ENCODE measurements at places on chromosomes 16 and 17.

DNA sequence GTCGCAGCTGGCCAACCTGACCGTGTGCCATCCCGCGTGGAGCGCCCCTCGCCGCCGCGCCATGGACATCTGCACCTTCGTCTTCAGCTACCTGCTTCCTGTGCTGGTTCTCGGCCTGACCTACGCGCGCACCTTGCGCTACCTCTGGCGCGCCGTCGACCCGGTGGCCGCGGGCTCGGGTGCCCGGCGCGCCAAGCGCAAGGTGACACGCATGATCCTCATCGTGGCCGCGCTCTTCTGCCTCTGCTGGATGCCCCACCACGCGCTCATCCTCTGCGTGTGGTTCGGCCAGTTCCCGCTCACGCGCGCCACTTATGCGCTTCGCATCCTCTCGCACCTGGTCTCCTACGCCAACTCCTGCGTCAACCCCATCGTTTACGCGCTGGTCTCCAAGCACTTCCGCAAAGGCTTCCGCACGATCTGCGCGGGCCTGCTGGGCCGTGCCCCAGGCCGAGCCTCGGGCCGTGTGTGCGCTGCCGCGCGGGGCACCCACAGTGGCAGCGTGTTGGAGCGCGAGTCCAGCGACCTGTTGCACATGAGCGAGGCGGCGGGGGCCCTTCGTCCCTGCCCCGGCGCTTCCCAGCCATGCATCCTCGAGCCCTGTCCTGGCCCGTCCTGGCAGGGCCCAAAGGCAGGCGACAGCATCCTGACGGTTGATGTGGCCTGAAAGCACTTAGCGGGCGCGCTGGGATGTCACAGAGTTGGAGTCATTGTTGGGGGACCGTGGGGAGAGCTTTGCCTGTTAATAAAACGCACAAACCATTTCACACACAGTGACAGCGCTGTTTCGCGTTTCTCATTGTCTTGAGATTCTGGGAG, 2.0 kb upstream of the ZACN start:
- DNase-seq: peak; percentile 82

- no peak for DNase-seq
Measured at GRCh38 chr17:52120465-52120864, 38.0 kb downstream of the CA10 start.

- no peak for DNase-seq
Measured at GRCh38 chr17:8940866-8941471, 24.5 kb downstream of the PIK3R5 start.

GRCh38 chr16:11689031-11689840, 21.0 kb downstream of the SNN start:
- DNase-seq: peak; percentile 82

GRCh38 chr16:11615748-11616447, 29.2 kb upstream of the LITAF start:
- DNase-seq: no peak

- no peak for DNase-seq
Measured at GRCh38 chr17:35142467-35142796, 329 bp upstream of the NLE1 start.

DNA sequence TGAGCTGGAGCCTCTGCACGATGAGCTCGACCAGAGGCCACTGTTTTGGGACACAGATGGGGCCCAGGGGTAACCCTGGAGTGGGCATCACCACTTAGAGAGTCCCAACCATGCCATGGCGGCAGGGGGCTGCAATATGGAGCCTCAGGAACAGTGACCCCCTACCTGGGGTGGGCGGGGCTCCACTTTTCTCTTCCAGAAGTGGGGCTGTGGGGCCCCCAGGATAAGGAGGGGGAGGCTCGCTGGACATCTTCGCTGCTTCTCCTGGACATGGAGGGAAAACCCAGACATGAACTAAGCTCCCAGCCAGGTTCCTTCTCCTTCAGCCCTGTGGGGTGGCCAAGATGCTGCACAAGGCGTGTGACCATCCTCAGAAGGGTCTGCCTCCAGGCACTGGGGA, 24.7 kb downstream of the CDIP1 start:
- DNase-seq: no peak

DNA sequence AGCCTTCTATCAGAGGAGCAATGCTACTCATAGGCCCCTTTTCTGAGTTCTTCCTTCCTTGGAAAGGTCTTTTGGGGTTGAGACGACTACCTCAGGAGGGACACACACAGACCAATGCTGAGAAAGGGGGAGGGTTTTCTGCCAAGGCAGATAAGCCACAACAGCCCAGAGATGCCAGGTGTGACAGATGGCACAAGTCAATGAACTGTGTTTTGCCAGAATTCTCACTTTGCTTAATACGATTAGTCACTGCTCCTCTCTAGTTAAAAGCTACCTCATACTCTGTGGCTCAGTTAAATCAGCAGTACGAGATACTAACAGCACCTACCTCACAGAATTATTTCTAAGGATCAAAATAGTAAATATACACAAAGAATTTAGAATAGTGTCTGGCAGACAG, 8.0 kb downstream of the BRD7 start:
- no peak for DNase-seq

DNA sequence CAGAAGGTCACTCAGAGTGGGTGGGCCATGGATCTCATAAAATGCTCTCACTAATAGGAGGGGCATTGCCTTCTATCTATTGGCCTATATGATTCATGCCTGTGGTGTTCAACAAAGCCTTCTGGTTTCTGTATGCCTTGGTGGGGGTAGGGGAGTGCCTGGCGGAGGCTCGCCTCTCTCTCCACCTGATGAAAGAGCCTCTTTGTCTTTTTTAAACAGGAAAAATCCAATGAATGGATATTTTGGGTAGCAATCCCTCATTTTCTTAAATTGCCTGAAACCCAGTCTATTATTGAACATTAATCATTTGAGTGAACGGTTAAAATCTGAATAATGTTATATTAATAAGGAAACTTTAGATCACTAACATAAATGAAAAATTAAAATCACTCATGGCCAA, 90.6 kb downstream of the TOX3 start:
- DNase-seq: no peak

- no peak for DNase-seq
Measured at GRCh38 chr16:60810250-60810649, 1226.0 kb downstream of the CDH8 start.

DNA sequence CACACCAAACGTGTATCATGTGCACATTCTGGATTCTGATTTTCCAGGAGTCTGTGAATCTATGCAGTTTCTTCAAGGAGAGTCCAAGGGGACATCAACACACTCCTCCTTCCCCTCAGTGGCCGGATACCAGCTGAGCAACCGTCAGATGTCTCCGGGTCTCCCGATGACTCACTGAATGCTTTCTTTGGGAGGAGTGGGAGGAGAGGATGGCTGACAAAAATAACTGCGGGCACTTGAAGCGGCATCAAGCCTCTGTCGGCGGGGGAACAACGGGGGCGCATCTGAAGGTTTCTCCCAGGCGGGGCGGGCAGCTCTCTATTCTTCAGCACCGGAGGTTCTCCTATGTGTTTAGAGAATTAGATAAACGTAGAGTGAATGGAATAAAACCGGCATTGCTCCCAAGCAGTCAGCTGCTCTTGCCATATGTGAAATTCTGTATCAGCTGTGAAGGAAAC, 24.6 kb upstream of the LRRC75A start:
- DNase-seq: no peak

Data from naive B cell (primary cell).